IPS DF 6.9 (cell line): ENCODE measurements at places on chromosomes 2 and 18.

DNA sequence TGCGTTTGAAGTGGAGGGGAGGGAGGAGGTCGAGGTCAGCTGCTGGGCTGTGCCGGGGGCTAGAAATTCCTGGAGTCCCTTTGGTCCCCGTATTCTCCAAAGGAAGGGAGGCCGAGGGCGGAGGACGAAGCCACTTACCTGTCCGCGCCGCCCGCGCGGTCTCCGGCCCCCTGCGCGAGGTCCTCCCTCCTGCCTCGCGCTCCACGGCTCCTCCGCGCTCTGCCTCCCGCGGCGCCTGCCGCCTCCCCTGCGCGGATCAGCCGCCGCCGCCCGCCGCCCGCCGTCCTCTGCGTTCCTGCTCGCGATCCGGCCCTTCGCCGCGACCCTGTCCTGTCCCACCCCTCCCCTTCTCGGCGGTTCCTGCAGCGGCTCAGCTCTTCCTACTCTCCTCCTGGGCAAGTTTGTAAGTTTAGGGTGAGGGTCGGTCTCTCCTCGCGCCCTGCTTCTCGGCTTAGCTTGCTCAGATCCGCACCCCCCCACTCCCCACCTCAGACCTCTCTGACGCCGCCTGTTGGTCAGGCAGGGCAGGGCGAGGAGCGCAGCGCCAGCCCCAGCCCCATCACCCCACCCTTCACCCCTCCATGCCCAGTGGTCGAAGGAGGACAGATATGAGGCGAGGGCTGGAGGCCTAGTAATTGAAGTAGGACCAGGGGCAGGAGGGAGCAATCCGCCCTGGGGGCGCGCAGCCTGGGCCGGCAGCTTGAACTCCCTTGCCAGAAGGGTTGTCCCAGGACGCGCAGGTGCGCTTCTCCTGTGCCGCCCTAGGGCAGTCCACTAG is 9.7 kb upstream of the SKOR2 start:
- H3K36me3 ChIP-seq = no peaks in the 10 kb centered on the region; the same call in 1 of the 2 replicates
- no peak overlapping the region for H3K27ac ChIP-seq
- 0 out of 2 replicates have a peak, but pooled peaks cover 4% of the 10 kb centered on the region for H3K4me1 ChIP-seq
- no peak for DNase-seq

GRCh38 chr2:221034973-221035372 is 537.1 kb downstream of the EPHA4 start:
- no peaks in the 10 kb centered on the region for H3K4me1 ChIP-seq
- H3K4me3 ChIP-seq = no peak overlapping the region
- no peaks in the 10 kb centered on the region for H3K27me3 ChIP-seq

- H3K27me3 ChIP-seq = no peaks in the 10 kb centered on the region
- no peaks in the 10 kb centered on the region for H3K4me1 ChIP-seq
- H3K36me3 ChIP-seq = no peaks in the 10 kb centered on the region
- no peak overlapping the region for H3K4me3 ChIP-seq
These were observed 13.8 kb downstream of the FOSL2 start for GRCh38 chr2:28406276-28407096.

DNA sequence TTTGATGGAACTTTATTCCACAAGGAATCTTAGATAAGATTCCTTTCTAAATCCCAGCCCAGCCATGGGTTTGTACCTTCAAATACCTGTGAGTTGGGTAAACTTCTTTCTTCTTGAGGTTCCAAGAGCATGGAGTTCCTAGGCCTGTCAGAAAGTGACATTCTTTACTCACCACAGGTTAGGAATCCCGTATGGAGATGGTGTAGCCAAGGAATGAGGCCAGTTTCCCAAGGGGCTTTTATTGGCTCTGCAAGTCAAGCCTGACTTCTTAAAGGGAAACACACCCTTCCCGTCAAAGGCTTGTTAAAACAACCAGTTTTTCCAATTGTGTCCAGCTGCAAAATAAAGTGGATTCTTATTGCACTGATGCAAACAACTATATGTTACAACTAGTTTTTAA is 45.8 kb downstream of the STK17B start:
- no peak for DNase-seq
- no peaks in the 10 kb centered on the region for H3K27me3 ChIP-seq
- H3K4me3 ChIP-seq = no peak overlapping the region
- no peaks in the 10 kb centered on the region for H3K4me1 ChIP-seq

GRCh38 chr2:97706112-97706511 is 7.3 kb upstream of the ZAP70 start:
- H3K4me1 ChIP-seq = no peaks in the 10 kb centered on the region
- no peak for DNase-seq
- no peak overlapping the region for H3K4me3 ChIP-seq
- no peaks in the 10 kb centered on the region for H3K27me3 ChIP-seq
- no peaks in the 10 kb centered on the region for H3K36me3 ChIP-seq

GRCh38 chr2:120737340-120738101 is 1.9 kb downstream of the GLI2 start:
- H3K27ac ChIP-seq = no peak overlapping the region
- peak overlapping the region; percentile 87; the same call in 1 of the 2 replicates for H3K4me3 ChIP-seq
- peaks cover 5% of the 10 kb centered on the region; the same call in 1 of the 2 replicates for H3K4me1 ChIP-seq
- no peaks in the 10 kb centered on the region for H3K27me3 ChIP-seq
- DNase-seq = no peak

- H3K4me1 ChIP-seq = peaks cover 6% of the 10 kb centered on the region; the same call in 1 of the 2 replicates
- H3K27me3 ChIP-seq = peaks cover 68% of the 10 kb centered on the region
- no peak for DNase-seq
- H3K27ac ChIP-seq = no peak overlapping the region
- no peak overlapping the region for H3K4me3 ChIP-seq
- no peaks in the 10 kb centered on the region for H3K36me3 ChIP-seq
These were observed 6.5 kb downstream of the POU3F3 start for GRCh38 chr2:104860451-104860790.

- H3K27ac ChIP-seq = no peak overlapping the region
- no peak overlapping the region for H3K4me3 ChIP-seq
- no peak for DNase-seq
- no peaks in the 10 kb centered on the region; the same call in 1 of the 2 replicates for H3K36me3 ChIP-seq
- H3K27me3 ChIP-seq = no peaks in the 10 kb centered on the region
These were observed 85.2 kb downstream of the HS1BP3 start for GRCh38 chr2:20565623-20566236.

DNA sequence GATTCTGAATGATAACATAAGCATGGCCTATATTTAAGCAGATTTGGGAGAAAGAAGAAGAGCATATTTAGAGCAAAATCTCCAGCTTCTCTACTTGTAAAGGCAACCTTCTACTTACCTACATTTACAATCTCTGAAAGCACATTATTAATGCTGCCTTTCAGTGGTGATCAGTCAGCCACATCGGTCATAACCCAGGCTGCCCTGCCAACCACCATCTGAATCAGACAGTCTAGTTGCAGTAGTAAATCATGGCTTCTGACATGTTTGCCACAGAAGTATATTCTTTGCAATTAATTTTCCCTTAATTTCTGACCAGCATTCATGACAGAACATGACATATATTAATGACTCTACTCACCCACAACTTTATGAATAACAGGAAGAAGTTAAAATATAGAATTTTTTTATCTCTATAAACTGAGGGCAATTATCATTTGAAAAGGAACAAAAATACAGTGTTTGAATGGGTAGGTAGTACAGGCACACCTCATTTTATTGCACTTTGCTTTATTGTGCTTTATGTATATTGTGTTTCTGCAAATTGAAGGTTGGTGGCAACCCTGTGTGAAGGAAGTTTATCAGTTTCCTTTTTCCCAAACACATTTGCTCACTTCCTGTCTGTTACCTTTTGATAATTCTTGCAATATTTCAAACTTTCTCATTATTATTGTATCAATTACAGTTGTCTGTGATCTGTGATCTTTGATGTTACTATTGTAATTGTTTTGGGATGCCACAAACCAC is 531.6 kb upstream of the CHAC2 start:
- H3K27me3 ChIP-seq = no peaks in the 10 kb centered on the region
- no peak for DNase-seq
- no peaks in the 10 kb centered on the region; the same call in 1 of the 2 replicates for H3K4me1 ChIP-seq

GRCh38 chr2:42340938-42341636 is 19.9 kb downstream of the COX7A2L start:
- H3K36me3 ChIP-seq = 0 out of 2 replicates have a peak, but pooled peaks cover 8% of the 10 kb centered on the region
- DNase-seq = no peak
- no peak overlapping the region for H3K4me3 ChIP-seq
- no peaks in the 10 kb centered on the region for H3K27me3 ChIP-seq
- no peaks in the 10 kb centered on the region for H3K4me1 ChIP-seq
- no peak overlapping the region for H3K27ac ChIP-seq

DNA sequence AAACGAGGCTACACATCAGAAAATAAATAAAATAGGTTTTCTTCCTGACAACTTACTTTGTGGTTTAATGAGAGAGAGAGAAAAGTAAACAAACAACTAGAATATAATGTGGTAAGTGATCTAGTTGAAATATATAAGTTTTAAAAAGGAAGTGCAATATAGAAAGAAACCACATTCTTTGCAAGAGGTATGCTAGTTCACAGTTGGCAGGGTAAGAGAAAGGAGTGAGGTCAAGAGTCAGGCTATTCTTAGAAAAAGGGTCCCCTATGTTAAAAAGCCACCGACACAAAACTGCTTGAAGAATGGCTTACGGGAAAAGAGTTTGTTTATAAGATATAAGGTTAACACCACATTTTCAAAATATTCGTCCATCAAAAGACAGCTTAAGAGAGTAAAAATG is 462.1 kb downstream of the ERBB4 start:
- no peaks in the 10 kb centered on the region for H3K27me3 ChIP-seq
- no peaks in the 10 kb centered on the region for H3K36me3 ChIP-seq
- no peak overlapping the region for H3K4me3 ChIP-seq
- H3K4me1 ChIP-seq = no peaks in the 10 kb centered on the region

DNA sequence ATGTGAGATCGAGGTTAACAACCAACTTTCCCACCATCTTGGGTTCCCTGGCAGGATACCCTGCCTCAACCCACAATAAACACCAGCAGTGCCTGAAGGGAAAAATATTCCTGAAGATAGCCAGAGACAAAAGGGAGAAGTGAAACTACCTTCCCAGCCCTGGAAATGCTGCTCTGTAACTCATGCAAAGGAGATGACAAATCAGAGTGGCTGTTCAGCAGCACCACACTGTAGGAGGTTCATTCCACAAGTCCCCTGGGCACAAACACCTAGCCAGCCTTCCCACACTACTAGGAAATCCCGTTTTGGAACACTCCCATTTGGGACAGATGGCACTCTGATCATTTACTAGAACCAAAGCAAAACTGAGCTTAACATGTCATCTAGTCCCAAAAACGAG is 190.7 kb upstream of the RBBP8 start:
- DNase-seq = no peak
- H3K4me1 ChIP-seq = 0 out of 2 replicates have a peak, but pooled peaks cover 2% of the 10 kb centered on the region
- H3K36me3 ChIP-seq = no peaks in the 10 kb centered on the region
- H3K4me3 ChIP-seq = no peak overlapping the region
- no peaks in the 10 kb centered on the region for H3K27me3 ChIP-seq

GRCh38 chr2:188931361-188931760 is 42.8 kb upstream of the COL3A1 start:
- no peaks in the 10 kb centered on the region for H3K4me1 ChIP-seq
- no peak for DNase-seq
- H3K27me3 ChIP-seq = no peaks in the 10 kb centered on the region

DNA sequence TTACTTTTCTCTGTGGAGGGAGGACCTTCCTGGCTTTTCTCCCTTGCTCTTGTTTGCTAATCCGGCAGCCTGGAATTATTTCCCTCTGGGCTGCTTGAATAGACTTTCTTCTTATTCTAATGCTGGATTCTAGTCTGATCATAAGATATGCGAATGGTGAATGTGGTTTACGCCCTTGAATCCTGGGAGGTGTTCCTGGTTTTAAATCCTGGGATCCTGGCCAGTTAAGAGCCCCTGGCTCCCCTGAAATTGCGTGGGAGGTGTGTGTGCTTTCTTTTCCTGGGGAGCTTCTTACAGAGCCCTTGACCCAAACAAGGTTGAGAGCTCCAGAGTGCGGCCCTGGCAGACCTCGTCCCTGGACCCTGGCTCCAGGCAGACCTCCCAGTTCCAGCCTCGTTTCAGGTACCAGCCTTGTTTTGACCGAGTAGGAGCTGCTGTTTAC is 2.8 kb downstream of the SH3BP4 start:
- no peaks in the 10 kb centered on the region for H3K36me3 ChIP-seq
- no peaks in the 10 kb centered on the region; the same call in 1 of the 2 replicates for H3K27me3 ChIP-seq
- 0 out of 2 replicates have a peak, but pooled peaks cover 6% of the 10 kb centered on the region for H3K4me1 ChIP-seq
- H3K4me3 ChIP-seq = no peak overlapping the region

DNA sequence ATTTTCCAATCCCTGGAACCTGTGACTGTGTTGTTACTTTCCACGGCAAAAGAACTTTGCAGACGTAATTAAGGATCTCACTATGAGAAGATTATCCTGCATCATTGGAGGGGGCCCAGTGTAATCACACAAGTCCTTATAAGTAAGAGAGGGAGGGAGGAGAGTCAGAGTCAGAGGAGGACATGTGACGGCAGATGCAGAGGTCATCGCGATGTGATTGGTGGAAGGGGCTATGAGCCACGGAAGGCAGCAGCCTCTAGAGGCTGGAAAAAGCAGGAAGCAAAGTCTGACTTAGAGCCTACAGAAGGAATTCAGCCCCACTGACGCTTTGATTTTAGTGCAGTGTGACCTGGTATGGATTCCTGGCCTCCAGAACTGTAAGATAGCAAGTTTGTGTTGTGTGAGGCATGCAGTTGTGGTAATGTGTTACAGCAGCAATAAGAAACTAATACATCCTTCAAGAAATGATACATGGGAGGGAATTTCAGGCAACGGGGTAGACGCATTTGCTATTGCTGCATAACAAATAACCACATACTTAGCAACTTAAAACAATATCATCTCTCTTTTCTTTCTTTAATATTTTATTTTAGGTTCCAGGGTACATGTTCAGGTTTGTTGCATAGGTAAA is 112.7 kb upstream of the SERPINE2 start:
- H3K4me1 ChIP-seq = no peaks in the 10 kb centered on the region
- H3K4me3 ChIP-seq = no peak overlapping the region
- no peaks in the 10 kb centered on the region for H3K27me3 ChIP-seq

DNA sequence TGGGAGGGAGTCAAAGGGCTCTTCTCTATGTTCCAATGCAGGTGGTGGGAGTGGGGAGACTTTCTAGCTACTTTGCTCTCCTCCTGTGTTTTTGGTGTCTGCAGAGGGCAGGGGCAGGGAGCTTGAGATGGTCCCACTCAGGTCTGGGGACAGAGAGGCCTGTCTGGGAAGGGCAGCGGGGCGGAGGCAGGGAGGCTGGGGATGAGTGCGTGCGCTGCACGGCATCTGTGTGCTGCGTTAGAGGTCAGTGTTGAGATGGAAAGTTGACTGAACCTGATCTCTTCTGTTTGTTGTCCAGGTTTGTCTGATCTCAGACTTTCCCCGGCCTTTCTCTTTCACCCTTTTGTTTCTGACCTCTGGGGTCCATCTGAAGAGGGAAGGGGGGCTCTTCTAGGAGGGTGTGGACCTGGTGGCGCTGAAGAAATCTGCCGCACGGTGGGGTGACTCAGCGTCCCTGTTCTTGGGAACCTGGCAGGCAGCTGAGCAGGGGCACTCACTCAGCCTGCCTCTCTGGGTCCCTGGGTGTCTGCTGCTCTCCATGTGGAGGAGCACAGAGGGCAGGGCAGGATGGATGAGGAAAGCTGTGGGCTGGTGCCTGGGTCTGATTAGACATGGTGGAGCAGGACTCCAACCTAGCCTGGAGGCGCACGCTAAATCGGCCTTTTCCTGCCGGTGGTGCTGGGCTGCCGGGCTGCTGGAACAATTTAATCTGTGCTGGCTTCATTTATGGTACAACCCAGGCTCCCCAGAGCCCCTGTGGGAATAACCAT is 24.1 kb downstream of the IGFBP2 start:
- H3K27ac ChIP-seq = no peak overlapping the region
- no peak for DNase-seq
- no peak overlapping the region for H3K4me3 ChIP-seq
